ENCODE measurements at places on chromosomes 5 and 9.

- DNase-seq: no peak
Measured at GRCh38 chr5:80122579-80122978, 87.4 kb downstream of the THBS4 start.

DNA sequence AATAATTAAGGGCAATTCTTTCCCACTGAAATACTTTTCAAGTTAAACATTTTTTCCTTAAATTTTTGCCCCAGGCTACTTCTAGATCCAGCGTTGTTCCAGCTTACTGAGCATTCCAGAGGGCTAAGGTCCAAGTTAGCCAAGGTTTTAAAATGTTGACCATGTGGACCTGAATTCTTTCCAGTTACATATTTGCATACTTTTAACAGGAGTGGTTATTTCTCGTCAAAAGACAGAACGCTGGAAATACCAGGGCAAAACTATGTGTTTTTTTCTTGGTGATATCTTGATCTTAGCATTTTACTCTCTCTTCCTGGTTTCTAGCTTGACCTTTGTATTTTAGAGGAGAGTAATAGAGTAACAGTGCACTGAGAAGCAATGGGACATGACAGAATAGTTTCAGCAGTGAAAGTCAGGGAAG is 32.8 kb downstream of the TMC1 start:
- DNase-seq: peak; percentile 98

DNA sequence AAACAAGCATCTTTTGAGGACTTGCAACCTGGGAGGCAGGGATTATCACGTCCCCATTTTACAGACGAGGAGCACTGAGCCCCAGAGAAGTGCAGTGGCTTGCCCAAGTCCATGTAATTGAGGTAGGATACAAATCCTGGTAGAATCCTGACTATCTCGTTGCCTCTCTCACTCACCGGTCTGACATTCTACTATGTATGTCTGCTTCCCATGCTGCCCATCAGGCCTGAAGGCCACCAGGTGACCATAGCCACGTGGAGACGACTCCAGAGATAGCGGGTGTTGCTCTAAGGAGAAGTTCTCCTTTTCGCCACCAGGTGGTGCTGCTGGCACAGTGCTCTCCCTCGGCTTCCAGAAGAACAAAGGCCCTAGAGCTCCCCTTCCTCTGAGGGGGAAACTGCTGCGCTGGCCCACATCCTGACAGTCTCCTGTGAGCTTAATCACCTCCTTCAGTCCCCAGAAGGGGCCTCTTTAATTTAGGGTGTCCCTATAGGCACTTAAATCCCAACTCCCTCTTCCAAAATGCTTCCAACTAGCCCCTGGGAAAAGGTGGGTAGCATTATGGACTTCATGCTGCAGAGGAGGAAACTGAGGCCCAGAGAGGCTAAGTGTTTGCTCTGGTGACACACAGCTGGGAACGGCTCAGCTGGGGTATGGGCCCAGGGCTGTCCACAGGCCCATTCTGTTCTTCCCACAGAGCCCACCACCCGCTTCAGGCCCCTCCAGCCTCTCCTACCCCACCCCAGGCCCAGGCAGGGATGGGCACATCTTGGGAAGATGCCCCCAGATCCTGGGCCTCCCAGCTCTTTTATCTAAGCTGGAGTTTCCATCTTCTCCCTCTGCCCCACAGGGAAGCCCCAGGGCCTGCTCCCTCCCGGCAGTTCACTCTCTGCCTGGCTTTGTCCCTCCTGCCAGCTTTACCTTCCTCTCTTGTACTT is 6.4 kb downstream of the SLC34A1 start:
- peak; percentile 73 for DNase-seq

DNA sequence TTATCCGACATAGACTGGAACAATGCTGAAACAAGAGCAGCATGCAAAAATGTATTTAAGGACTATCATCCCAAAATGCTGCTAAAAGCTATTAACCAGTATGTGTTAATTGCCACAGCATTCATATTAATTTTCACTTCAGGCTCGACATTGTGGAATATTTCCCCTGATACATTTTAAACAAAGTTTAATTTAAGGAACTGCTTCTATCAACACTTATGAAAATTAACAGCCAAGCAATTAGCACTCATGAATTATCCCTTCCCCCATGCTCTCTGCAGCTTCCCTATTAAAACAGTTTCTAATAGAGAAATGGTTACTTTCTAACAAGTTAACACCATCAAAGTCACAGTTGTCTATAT is 54.8 kb downstream of the MAPKAP1 start:
- DNase-seq: no peak

- DNase-seq: peak; percentile 78
Measured at GRCh38 chr9:109520475-109521132, 22.5 kb upstream of the PTPN3 start.

DNA sequence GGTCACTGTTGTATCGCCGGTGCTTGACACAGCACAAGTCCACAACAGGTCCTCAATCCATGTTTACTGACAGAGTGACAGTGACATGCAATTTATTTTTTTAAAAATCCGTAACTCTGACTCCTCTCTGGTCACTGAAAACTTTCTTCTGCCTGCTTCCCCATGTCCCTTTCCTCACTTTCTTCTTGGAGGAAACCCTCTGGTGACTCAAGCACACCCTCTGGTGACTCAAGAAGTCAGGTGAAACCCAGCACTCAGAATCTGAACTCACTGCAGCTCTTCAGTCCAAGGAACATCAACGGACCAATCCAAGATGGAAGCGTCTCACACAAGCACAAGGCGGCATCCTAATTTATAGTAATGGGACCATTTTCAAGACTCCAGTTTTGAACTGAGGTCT is 245.9 kb downstream of the FSTL4 start:
- DNase-seq: no peak

DNA sequence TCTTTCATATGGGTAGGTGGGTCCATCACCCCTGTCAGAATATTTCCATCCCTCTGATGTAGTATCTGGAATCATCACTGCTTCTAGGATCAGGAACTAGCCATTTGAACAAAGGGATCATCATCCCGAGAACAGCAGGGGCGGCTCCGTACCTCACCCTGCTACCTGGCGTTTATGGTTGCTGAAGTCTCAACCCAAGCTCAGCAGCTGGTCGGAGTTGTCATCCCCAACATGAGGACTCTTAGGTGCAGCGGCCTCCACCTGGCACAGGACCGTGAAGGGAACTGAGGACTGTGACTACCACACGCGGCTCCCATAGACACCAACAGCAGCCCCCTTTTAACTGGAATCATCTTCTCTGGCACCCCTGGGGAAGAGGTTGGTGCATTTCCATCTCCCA is 35.1 kb downstream of the ROR2 start:
- no peak for DNase-seq

GRCh38 chr9:89901920-89902319 is 297.1 kb downstream of the GADD45G start:
- no peak for DNase-seq

DNA sequence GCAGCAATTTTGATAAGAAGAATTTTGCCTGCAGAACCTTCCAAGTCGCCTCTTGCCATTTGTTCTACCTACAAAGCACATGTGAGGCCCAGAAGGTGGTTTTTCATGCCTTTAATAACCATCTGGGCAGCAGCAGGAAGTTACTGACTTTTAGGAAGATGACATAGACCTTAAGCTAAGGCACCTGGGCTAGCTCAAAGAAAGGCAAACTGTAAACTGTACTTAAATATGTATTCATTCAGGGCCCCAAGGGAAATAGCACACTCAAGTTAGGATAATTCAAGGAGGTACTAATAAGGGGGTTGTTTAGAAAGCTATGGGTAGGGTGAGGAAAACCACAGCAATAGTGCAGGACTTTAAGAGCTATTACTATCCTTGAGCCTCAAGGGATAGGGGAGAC is 57.3 kb upstream of the HSPB3 start:
- no peak for DNase-seq

- DNase-seq: peak; percentile 64
Measured at GRCh38 chr9:16385590-16385989, 484.9 kb downstream of the BNC2 start.

DNA sequence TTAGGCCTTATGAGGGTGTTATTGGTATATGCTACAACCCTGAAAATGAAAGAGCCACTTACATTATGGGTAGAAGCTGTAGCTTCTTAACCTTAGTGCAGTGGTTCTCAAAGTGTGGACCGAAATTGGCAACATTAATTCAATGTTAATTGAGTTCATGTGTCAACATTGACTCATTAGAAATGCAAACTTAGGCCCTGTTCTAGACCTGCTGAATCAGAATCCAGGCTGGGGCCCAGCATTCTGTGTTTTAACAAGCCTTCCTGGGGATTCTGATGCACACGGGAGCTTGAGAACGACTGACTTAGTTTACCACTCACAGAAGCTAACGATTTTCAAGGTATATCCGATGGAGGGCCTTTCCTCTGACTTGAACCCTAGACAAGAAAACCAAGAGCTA is 7.3 kb downstream of the VLDLR start:
- no peak for DNase-seq

DNA sequence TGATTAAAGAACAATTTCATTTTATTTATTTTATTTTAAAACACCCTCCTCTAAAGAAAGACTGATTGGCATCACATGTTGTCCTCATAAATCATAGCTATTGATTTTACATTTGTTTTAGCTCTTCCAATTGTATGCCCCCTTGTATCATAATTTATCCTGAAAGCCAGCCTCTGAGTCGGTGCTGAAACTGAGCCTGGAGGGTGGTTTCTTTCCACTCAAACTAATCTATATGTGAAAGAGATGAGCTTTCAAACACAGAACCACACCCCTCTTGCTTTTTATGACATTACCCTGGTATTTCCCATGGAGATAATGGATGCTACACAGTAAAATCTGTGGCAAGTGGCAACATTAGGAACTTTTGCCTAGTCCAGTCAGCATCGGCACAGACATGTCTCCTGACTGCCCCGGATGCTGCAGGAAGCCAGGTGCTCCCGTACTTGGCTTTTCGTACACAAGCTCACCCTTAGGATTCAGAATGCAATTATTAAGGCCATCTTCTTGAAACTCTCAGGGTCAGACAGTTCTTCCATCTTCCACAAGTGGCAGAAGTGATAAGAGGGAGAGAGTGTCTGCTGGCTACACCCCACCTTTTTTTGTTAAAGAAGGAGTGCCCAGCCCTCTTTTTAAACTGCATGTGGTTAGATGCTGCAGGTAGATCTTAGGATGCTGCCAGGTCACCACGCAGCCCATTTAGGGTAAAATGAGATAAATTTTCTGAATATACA is 91.1 kb downstream of the SNCAIP start:
- DNase-seq: no peak

- no peak for DNase-seq
Measured at GRCh38 chr5:160211352-160211751, 18.0 kb upstream of the FABP6 start.

DNA sequence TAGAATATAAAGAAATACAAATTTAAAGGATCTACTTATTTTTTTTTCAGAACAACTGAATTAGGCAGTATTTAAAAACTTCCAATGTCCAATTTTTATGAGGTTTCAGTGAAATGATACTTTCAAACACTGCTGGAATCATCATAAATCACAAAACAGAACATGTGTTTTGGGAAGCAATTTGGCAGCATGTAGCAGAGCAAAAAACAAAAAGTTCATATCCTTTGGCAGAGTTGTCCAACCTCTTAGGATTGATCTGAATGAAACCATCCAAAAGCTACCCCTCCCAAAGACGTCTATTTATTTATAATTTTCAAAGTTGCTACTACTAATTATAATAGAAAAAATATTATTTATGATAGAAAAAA is 192.4 kb upstream of the PUM3 start:
- no peak for DNase-seq

- DNase-seq: peak; percentile 5
Measured at GRCh38 chr5:24226479-24226878, 418.3 kb downstream of the CDH10 start.

DNA sequence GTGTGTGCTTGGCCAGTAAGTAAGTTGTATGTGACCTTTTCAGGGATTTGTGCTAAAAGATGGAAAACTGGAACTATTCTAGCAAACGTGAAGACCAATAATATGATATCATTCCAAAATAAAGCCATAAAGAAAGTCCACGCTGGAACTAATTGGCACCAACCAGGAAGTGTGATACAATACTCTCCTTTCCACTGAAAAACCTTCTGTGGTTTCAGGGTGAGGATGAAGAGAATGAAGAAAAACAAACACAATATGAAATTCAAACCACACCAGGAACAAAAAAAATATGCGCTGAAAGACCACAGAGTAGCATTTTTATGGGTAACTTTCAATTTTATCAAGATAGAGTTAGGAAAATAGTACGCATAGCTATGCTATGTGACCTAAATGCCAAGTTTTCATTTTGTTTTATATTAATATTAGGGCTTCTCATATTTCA is 105.8 kb downstream of the EFNA5 start:
- DNase-seq: no peak

GRCh38 chr5:110070836-110071235 is 381.1 kb downstream of the MAN2A1 start:
- DNase-seq: peak; percentile 34

- no peak for DNase-seq
Measured at GRCh38 chr5:36662291-36662851, 56.0 kb downstream of the SLC1A3 start.

DNA sequence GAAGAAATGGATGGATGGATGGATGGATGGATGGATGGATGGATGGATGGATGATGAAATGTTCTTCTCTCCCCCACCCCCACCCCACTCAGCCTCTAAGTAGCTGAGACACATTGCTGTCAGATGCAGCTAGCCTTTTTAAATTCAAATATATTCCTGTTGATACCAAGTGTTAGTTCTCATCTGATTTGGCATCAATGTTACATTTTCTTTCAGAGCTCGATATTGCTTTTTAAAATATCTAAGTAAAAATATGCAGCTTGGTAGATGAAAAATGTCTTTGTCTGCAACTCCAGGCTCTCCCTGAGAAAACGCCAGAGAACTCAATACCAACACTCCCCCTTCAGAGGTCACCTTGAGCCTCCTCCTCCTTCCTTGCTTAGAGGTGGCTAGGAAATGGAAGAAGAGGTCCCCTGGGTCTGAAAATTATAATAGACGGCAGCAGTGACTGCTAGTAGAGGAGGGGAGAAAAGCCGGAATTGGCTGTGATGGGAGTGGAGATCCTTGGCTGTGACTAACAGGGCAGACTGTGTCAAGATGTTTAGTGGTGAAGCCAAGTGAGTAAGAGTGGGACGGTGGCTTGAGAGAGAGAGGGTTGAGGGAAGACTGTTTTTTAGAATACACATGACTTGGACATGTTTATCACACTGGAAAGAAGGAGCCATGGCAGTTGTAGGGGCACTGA is 156.0 kb downstream of the ZNF462 start:
- DNase-seq: peak; percentile 83

- DNase-seq: no peak
Measured at GRCh38 chr5:142315096-142315900, 9.5 kb downstream of the SPRY4 start.

DNA sequence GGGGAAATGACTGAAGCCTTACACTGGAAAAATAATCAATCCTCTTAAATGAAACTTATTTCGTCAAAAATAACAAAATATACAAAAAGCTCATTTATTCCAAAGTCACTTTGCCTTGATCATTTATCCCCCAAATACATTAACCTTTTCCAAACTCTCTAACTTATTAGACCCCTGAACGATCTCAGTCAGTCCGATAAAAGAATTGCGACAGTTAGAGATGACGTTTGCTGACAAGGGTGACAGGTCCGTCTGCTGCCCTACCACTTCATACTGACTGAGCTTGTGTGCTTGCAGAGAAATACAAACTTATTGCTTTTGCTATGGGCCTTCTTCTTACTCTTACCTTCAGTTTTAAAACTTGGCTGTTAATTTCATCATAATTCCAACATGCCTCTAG is 169.7 kb downstream of the ZDHHC21 start:
- no peak for DNase-seq
